ENCODE measurements at places on chromosomes 3 and 15.

- no peak for DNase-seq
Observed at GRCh38 chr3:10489746-10490483, 15.5 kb downstream of the ATP2B2 start.

DNA sequence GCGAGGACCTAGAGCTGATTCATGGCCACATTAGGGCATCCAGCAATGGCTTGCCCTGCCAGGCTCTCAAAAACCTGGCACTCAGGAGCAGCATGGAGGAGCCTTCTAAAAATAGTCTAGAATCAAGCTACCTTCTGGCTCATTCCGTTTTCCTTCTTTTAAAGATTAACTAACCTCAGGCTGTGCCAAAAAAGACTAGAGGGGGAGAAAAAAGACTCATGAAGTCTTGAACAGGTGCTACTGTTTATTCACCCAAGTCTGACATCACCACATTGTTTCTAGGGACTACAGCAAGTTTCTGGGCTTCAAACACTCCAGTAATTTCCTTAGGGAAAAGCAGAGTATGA is 125.8 kb downstream of the TNIK start:
- DNase-seq, result no peak

DNA sequence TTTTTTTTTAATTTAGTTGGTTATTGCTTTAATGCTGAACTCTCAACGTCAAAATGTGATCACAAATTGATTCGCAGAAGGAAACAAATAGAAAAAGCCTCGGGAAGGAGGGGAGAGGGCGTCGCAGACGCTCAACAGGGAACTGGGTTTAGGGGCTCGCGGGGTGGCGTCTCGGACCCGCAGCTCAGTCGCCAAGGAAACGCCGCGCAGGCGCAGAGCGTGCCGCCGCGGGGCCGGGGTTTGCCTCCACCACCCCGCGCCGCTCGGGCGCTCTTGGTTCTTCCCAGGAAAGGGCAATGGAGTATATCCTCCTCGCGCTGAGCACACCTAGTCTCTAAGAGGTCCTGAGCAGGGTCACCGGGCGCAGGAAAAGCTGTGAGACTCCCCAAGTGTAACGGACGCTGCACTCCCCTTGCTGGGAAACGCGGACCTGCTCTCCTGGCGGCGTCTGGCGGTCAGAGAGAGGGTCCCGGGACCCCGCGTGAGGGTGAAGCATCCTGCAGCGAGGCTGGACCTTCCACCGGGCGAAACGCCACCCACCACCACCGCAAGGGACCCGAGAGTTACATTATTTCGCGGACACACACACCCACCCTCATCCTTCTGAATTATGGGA is 753 bp downstream of the PLCH1 start:
- DNase-seq, result peak; percentile 31

DNA sequence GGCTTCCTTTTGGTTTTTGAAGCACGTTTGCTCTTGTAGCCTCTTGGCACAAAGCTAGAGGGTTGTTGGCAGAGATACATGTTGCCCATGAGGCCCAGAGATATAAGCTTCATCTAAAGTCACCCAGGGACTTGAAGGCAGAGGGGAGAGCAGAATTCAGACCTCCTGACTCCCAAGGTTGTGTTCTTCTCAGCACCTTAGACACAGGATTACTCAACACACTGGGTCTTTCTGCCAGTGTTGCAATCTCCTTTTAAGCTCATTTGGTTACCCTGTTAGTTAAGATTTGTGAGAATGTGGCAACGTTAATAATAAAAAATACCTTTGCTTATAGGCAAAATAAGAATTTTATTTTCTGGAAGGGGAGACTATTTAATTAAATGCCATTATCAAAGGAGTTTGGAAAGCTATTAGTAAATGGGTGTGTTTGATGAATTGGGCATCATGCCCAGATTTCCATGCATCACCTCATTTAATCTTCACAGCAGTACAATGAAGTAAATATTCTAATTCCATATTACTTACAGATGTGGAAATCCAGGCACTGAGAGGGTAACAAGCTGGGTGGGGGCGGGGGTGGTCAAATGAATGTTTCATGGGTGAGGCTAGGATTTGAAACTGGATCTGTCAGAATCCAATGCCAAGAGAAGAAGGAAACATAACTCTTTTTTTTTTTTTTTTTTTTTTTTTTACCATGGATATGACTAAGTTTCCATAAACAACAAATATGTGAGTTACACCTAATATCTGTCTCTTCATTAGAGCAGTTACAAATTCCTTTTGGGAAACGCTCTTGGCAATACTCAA is 183.3 kb downstream of the NR1D2 start:
- DNase-seq, result no peak

DNA sequence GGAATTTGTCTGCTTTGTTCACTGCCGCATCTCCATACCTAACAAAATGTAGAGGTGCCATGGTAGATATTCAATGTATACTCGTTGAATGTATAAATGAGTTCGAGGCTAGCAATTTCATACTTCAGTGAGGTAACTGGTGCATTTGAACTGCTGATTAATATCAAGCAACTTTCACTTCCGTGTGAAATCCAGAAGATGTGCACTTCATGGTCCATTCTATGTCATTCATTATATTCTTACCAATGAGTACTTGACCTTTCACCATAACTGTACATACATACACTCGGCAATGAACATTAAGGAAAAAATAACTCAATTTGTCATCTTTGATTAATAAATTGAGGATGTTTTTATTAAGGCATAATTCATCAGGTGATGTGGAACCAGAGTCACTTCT is 598.5 kb downstream of the ZNF385D start:
- no peak for DNase-seq

DNA sequence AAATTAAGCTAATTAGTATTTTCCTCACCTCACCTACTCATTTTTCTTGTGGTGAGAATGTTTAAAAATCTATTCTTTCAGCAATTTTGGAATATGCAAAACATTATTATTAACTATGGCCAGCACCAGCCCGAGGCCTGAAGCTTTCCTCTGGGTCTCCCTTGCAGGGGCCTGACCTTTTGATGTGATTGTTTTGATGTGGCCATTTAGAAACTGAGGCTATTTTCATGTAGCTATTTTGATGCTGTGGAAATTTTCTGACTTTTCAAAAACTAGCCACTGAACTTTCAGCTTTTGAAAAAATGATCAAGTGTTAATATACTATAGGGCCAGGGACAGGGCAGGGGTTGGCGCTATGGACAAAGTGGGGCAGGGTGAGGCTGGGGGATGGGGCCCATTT is 8.2 kb upstream of the CCR9 start:
- peak; percentile 56 for DNase-seq

DNA sequence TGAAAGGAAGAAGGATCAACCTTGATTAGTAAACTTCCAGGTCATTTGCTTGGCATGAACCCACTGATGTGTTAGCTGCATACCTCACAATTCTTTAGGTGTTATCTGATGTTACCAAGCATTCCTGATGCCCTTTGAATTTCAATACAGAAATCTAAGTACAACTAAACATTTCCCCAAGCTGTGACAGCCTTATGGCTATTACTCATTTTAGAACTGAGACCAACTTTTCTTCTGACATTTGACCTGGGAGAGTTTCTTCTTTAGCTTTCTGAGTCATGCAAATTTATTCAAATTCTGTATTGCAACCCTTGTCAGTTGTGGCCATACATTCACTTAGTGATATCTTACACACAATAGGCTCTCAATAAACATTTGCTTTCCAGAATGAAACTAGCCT is 124.3 kb downstream of the TIGIT start:
- DNase-seq, result peak; percentile 60

- DNase-seq, result no peak
Observed at GRCh38 chr15:28960979-28961378, 75.2 kb downstream of the APBA2 start.

GRCh38 chr15:45551676-45552075 is 29.1 kb upstream of the SLC30A4 start:
- no peak for DNase-seq

DNA sequence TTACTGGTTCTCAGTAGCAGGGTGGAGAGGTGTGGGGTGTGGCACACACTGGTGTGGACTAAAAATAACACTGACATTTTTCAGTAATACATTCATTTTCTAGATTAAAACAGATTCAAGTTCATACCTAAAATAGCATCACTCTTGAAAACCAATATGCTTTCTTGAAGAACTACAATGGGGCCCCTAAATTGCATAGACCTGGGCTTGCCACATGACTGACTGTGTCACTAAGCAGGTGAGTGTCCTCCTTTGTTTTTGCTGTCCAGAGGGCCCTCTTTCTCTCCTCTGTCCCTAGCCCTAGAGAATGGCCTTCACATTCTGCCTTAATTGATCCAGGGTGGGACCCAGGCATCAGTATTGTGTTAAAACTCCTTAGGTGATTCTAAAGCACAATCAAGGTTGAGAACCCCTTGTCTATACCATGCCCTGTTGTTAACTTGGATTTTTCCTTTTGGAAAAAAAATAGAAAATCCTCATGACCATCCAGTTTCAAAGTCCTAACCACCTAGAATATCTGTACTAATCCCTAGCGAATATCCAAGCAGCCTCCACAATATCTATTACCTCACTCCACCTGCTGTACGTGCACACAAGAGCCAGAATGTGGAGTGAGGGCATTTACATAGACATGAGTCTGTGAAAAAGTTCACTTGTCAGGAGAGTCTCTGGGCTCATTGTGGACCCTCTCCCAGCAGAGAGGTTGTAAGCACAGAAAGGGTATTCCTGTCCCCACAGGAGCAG is 18.7 kb upstream of the TMEM41A start:
- DNase-seq, result no peak

- DNase-seq, result no peak
Observed at GRCh38 chr3:33717616-33717865, 513 bp downstream of the CLASP2 start.

DNA sequence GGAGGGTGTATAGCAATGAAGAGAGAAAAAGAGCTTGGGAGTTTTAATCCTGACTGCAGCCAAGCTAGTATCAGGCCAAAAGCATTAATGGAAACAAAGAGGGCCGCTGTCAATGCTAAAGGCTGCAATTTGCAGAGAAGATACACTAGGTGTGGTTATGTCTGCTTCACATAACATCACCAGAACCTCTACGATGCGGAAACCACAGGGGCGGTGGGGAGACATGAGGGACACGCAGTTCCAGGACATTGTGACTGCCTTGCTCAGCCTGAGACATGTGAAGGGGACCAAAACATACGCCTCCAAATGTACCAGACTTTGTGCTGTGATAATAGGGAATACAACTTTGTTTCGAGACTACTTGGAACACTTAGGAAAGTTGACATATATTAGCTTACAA is 88.4 kb downstream of the APBA2 start:
- no peak for DNase-seq

DNA sequence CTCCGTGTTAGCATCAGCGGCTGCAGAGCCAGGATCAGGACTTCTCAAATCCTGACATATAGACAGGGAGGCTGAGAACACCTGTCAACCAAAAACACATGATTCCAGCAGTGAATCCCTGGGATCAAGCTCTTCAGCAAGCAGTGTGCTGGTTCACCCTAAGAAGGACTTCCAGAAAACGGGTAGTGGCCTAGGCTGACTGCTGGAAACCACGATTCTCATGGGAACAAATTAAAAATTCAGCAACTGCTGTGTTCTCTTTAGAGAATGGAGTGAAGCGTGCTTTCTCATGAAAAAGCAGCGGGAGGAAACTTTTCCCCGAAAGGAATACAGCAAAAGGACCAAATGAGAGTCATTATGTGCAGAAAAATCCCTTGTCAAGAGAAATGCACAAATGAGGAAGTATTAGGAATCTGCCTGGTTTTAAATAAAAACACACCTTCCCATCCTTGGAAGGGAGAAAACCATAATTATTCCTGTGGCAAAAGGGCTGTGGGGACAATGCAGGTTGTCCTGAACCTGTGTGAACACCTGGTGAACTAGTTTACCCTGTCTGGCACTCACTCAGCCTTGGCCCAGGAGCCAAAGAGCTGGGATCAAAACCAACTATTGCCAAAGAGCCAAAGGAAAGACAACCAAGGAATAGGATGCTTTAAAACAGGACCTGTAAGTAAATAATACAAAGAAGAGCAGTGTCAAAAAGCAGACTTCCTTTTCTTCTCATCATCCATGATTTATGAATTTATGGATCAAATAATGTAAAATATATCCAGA is 13.4 kb downstream of the IL12A start:
- DNase-seq, result no peak

GRCh38 chr3:71345429-71346040 is 238.0 kb downstream of the FOXP1 start:
- DNase-seq, result no peak

DNA sequence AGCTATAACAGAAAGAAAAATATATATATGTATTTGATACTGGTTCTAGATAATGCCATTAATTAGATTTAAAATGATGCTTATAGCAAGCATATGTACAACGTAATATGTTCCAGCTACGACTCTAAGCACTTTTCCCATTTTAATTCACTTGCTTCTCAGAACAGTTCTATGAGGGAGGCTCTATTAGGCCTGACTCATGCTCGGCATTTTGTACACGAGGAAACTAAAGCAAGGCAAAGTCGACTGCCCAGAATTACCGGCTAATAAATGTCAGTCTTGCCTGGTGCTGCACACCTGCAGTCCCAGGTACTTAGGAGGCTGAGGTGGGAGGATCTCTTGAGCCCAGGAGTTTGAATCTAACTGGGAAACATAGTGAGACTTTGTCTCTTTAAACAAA is 106.0 kb downstream of the PTPRG start:
- no peak for DNase-seq

GRCh38 chr3:127180859-127181258 is 12.1 kb upstream of the PRR23E start:
- no peak for DNase-seq

DNA sequence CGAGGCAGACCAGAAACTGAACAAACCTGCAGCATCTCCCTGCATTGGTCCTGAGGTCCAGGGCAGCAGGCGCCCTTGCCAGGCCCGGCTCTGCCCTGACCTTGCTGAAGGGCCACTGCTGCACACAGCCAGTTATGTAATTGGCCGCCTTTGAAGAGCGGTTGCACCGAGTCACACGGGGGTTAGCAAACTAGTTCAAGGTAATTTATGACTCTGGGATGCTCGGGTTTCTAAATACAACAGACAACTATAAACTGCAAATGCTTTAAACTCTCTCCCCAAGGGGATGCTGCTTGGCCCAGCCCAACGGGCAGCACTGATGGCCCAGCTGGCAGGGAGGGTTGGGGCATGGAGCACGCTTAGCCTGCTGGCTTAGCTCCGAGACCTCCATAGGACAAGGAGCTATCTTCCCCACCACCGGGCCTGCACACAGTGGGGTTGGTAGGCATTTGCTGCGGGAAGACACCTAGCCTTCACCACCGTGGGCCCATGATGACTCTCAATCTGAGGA is 60.3 kb upstream of the IQSEC1 start:
- no peak for DNase-seq

- DNase-seq, result no peak
Observed at GRCh38 chr3:8596321-8597218, 48.0 kb downstream of the SSUH2 start.

DNA sequence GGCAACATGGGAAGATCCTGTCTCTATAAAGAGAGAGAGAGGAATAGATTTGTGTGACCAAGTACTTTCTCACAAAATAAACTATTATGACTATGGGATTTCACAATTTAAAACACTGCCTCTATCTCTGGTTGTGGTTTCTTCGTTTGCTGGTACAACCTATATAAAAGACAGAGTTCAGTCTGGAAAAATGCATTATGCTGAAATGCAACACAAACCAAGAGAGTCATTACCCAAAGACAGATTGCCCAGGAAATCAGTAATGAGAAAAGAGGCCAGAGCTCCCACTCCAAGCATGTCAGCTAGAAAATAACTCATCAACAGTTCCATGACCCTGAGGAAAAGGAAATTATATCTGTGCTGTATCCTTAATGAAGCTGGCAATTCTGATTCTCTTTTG is 23.2 kb downstream of the GPR176 start:
- DNase-seq, result no peak
